ENCODE measurements at places on chromosomes 1 and 21.

DNA sequence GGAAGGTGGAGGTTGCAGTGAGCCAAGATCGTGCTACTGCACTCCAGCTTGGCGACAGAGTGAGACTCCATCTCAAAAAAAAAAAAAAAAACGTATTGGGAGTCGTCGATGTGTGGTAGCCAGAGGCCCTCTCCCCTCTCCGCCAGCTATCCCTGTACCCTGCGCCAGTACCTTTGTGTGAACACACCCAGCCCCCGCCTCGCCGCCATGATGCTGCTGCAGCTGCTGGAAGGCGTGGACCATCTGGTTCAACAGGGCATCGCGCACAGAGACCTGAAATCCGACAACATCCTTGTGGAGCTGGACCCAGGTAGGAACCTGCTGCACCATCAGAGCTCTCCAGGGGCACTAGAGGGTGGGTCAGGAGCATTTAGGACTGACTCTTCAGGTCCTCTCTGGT is 12.2 kb downstream of the PINK1 start:
- no peak for DNase-seq

GRCh38 chr1:61323681-61324328 is 241.4 kb downstream of the NFIA start:
- no peak for DNase-seq

GRCh38 chr1:111302374-111302773 is 11.7 kb downstream of the CHIA start:
- DNase-seq, result no peak

DNA sequence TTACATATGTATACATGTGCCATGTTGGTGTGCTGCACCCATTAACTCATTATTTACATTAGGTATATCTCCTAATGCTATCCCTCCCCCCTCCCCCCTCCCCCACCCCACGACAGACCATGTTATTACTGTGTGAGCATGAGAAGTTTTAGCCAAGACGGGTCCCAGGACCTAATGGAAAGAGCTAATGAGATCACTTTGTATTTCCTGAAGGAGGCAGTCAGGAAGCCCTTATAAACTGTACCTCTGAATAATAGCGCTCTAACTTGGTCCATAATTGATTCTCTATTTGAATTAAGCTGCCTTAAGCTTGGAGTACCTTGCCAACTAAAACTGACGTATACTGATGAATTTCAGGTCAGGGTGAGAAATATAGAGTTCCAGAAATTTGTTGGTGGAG is 4.1 kb upstream of the NEGR1 start:
- no peak for DNase-seq

GRCh38 chr1:233998456-233998855 is 94.0 kb downstream of the SLC35F3 start:
- DNase-seq, result no peak

DNA sequence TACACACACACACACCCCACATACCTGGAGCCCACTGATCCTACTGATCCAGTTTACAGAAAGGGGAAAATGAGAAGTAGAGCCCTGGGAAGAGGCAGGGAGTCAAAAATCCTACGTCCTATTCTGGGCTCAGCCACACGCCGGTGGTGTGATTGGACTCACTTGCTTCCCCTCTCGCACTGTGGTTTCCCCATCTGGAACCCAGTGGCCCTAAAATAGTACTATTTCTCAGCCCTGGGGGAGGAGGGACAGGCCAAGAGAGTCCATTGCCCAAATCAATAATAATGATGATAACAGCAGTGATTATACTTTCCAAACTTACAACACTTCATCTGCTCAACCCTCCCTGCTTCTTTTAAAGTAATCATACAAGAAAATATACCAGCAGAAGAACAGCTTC is 2.9 kb upstream of the PIGR start:
- DNase-seq, result no peak

GRCh38 chr1:197222780-197223179 is 45.3 kb upstream of the CRB1 start:
- no peak for DNase-seq

DNA sequence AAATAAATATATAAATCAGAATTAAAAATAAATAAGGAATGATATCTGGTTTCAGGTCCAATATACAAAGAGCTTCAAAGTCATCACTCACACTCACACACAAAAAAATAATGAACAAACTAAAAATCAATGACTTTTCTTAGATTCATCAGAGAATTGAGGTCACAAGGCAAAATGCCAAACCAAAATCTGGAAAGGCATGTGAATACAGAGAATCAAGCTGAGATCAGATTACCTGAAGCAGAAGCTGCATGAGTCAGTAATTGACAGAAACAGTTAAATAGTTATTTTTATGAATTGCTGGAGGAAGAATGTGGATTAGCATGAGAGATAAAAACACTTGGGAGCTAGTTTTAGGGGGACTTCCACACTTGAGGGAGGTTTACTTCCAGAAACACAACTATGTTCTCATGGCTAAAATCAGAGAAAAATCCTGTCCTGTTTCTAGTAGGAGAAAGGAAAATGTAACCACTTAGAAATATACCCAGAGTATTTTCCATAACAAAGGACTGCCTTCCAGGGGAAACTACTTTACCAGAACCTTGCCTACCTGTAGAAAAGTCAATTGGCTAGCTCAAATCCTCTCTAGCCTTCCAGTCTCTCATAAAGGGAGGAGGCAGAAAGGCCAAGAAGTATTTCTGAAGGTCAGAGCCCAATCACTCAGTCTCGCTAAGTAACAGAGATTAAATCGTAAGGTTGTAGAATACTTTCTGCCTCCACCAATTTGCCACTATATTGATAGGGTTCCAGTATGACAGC is 536.6 kb upstream of the NR5A2 start:
- DNase-seq, result no peak

GRCh38 chr1:59396387-59396786 is 99.5 kb downstream of the FGGY start:
- DNase-seq, result no peak

DNA sequence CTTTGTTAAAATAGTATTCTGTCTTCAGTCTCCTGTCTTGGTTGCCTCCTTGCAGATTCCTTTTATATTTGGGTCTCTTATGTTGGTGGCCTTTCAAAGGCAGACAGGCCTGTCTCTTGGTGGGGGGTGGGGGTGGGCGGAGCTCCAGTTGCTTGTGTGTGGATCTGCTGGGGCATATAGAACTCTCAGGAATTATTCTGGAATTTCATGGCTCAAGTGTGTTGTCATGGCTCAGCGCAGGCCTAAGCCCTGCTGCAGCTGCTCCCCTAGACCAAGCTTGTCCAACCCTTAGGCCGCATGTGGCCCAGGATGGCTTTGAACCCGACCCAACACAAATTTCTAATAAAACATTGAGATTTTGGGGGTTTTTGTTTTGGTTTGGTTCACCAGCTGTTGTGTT is 8.0 kb downstream of the C1orf35 start:
- DNase-seq, result no peak

- DNase-seq, result no peak
Observed at GRCh38 chr21:29221253-29221744, 77.4 kb upstream of the BACH1 start.

- DNase-seq, result no peak
Observed at GRCh38 chr1:175757381-175758015, 14.1 kb upstream of the TNR start.

- DNase-seq, result no peak
Observed at GRCh38 chr1:232260861-232261260, 369.1 kb downstream of the SIPA1L2 start.

DNA sequence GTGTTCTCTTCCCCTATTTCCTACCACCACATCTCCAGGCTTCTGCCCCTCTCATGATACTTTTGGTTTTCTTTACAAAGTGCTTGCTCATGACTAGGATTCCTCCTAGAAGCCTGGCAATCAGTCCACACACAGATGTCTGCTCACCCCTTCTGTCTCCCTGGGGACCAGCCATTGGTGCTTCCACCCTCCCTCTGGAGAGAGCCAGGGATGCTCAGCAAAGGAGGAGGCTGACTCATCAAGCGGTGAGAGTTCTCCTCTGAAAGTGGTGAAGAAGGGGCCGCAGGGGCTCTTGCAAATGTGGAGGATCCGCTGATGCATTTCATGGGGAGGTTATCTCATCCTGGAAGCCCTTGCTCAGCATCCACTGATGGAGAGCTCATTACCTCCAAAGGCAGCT is 14.5 kb downstream of the NT5C1A start:
- peak; percentile 91 for DNase-seq

DNA sequence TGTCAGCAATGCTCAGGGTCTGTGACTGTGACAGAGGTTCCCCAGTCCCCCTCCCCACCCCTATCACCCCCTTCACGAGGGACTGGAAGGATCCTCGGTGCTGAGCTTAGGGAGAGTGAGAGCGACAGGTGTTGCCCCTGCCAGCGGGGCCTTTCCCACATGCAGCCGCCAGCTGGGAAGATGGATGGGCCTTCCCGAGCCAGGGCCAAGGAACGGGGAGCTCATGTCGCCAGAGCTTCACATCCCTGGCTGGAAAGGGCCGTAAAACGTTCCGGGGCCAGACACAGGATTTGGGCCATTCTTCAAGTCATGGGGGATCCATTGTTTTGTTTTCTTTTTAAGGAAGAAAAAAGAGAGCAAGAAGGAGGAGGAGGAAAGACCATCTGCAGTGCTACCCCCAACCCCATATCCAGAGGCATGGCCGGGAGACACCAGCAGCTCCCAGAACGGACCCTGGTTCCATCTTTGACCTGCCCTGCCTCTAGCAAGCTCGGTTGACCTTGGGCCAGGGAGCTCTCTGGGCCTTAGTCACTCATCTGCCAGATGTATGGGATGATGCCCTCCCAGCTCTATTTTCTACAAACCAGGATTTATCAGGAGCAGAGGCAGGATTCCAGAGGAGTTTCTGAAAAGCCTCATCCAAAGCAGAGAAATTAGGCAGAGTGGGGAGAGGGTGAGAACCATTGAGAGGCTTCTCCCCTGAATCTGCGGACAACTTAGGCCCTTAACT is 54.1 kb downstream of the TAS1R2 start:
- DNase-seq, result no peak

GRCh38 chr21:33641352-33642026 is at the start of gene CRYZL1:
CRYZL1 (minus strand) TSS chr21:33641741; CDS start chr21:33631551, 10,190 bp downstream.
- peak; percentile 100 for DNase-seq

- no peak for DNase-seq
Observed at GRCh38 chr1:242187171-242187570, 188.3 kb upstream of the MAP1LC3C start.

DNA sequence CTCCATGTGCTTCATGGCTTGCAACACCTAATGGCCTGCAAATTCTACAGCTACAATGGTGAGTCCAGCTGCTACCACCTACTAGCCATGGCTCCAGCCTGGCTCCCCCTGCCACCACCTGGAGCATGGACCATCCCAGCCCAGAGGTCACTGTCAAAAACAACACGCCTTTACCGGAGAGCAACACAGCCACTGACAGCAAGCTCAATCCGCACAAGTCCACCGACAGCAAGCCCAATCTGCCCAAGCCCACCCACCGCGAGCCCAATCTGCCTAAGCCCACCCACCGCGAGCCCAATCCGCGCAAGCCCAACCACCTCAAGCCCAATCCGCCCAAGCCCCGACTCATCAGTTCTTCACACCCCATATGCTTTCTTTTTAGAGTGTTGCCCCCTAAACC is 128.2 kb downstream of the KIF26B start:
- DNase-seq, result no peak

DNA sequence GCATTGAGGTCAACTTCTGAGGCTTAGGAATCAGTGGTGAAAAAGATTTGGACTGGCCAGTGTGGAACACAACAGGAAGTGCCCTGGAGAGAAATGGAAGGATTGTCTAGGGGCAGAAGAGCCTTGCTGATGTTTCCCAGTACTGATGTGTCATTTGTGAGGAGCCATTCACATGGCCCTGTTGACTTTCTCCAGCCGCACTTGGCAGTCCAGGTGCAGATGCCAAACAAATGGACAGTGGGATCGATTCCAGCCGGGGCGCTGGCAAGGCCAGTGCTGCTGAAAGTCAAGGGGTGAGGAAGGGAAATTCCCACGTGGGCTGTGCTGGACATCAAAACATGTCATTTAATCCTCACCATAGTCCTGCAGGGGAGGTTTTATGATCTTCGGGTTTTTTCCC is 4.9 kb upstream of the TRIM63 start:
- DNase-seq, result no peak
